ENCODE measurements at places on chromosomes 6 and 20. TPM values are rescaled to one million over a fixed set of nuclear protein-coding genes. Genes with fewer than 3 reads are reported as not detected.

- no peak for DNase-seq
Observed at GRCh38 chr20:48287552-48288170, 502.4 kb upstream of the SULF2 start.

DNA sequence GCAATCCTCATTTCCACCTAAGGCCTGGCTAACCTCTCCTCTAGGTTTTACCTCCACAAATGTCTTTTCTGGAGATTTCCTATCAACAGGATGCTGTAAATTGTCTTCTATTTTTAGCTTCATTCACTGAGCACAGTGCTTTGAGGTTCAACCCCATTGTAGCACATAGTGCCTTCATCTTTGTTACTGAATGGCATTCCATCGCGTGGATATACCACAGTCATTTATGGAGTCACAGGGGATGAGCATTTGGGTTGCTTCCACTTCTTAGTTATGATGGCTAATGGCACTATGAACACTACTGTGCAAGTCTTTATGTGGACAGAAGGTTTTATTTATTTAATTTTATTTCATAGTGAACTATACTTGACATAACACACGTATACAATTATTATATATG, 387.1 kb downstream of the SMOC2 start:
- no peak for DNase-seq

GRCh38 chr6:7413151-7413823, 23.7 kb downstream of the RIOK1 start:
- no peak for DNase-seq

DNA sequence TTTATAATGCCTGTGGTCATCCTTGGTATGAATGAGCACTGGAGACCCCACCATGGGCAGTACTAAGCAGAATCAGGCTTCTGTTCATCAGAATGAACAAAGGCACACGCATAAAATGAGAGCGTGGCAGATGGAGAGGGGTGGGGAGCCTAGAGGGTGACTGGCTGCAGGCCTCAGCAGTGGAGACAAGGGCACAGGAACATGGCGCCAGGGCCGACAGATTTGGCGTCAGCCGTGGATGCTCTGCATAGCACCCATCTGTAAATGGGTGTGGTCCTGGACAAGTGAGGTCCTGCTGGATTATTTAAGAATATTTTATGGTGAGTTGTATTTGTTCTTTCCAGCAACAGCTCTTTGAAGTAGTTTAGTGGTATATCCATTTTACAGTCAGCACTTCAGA, 33.1 kb downstream of the E2F3 start:
- no peak for DNase-seq

Gene SCAND1
- total RNA-seq: 50.5 TPM

Gene TFAP2A
- 0.45 TPM for total RNA-seq
